ENCODE measurements at places on chromosomes 16 and 17.
A peak's percentile ranks its signal among the peaks of the same experiment; 100 is the strongest.

- no peak for DNase-seq
These were observed 4.0 kb upstream of the ZNF768 start for GRCh38 chr16:30530163-30531037.

GRCh38 chr17:1239210-1239609, 31.0 kb upstream of the BHLHA9 start:
- DNase-seq = peak; percentile 44

DNA sequence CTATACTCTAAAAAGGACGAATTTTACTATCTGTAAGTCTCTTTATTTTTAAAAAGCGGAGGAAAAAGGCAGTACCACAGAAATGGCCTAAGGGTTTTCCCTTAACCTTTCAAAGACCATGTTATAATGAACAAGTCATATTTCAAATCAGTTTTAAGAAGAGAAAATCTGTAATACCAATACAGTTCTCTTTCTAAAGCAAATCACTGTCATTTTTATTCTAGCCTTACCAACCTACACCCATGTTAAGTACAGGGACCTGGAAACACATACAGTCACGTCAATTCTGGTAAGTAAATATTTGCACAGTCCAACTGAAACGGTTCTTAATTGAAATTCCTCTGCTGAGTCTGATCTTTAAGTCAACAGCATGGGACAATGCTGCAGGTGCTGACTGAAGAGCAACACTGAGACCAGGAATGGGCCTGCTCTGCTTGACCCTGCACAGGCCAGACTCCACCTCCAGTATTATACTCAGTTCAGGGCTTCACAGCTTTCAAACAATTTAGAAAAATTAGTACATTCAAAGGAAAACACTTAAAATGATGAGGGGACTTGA, 20.2 kb downstream of the MBTPS1 start:
- DNase-seq = no peak

GRCh38 chr16:11950388-11950787, 8.5 kb upstream of the NPIPB2 start:
- DNase-seq = no peak

GRCh38 chr17:17269926-17270773, 10.9 kb downstream of the COPS3 start:
- peak; percentile 8 for DNase-seq

GRCh38 chr16:58863042-58863441, 128.9 kb upstream of the GOT2 start:
- no peak for DNase-seq

DNA sequence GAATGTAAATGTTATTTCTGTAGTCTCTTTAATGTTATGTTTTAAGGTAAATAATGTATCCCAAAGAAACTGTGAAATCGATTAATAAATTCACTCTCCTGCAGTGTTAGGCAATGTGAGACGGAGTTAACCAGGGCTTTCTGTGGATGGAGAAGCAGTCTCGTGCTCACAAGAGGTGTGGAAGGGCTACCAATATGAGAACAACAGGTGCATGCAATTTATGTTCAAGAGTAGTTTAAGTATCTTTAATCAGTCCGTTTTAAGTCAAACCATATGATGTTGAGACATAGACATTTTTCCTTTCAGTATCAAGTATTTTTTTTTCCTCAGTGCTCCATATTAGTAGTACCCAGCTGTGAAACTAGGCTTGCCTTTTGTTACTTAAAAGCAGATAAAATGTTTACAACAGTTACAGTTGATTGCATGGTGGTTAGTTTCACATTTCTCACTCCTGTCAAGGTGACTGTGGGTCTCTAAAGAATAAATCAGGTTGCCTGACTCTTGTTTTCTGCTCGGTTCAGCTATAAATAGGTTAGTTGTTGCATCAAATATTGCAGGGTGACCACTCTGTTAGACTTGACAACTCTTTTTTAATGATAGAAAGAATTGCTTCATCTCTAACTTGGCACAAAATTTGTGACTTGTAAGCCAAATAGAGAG, 54.4 kb downstream of the COX10 start:
- no peak for DNase-seq

GRCh38 chr17:17546399-17547185, 44.9 kb downstream of the PEMT start:
- DNase-seq = no peak

DNA sequence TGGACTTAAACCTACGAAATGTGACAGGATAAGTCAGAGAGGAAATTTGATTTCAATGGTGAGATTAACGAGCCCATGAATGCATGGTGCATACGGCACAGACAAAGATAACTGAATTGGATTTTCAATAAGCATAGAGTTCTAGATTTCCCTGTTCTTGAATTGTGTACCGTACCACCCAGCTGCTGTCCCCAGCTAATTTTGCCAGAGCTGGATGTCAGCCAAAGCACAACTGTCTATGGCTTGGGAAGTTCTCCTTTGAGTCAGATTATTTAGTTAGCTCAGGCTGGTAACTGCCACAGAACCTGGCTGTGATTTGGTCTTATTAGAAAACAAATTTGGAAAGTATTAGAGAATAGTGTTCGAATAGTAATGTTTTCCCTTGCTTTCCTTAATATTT, 143.1 kb downstream of the CDH13 start:
- DNase-seq = no peak

GRCh38 chr17:70215656-70216055, 46.3 kb downstream of the KCNJ2 start:
- no peak for DNase-seq

DNA sequence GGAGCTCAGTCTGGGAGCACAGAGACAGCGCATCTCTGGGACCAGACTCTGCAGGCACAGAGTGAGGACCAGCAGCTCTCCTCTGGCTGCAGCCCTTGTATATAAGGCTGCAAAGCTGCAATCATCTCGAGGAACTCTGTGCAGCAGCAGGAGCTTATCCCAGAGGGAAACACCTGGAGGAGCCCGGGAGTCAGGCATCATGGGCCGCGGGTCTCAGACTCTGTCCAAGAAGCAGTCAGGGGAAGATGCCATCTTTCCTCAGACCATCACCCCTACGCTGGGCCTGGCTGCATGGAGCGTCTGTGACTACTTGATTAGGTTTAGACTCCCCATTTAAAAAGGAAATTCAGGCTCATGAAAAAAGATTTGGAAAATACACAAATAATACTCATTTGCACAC, 122.0 kb downstream of the IRF8 start:
- DNase-seq = no peak

DNA sequence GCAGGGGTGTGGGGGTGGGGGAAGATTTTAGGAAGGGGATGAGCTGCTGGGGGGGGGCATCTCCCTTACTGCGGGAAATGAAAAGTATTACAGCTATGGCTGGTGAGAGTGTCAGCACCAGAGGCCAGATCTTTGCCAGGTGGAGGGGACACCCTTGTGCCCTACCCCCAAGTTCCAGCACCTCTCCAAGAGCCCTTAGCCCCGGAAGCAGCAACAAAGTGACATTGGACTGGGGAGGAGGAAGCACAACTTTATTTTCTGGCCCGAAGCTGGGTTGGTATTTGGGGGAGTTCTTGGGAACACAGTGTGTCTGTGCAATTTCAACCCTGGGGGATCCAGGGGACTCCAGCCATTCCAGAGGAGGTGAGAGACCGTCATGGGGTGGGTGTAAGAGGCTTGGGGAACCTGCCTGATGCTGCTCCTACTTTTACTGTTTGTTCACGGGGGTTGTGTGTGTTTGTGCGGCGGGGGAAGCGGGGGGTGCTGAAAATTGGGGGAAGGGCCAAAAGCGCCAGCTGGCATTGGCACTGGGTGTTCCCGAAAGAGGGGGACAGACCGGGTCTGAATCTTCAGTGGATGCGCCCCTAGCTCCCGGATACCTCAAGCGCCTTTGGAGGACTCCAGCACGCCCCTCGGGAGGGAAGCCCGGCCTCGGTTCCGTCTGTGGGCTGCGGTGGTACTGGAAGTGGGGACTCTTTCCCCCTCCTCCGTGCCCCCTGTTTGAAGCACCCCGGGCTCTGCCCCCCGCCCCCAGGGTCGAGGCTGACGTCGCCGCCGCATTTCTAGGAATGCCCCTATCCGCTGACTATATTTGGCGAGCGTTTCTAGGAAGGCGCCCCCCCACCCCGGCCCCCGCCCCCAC, 230.3 kb downstream of the MRTFB start:
- DNase-seq = peak; percentile 40

- DNase-seq = no peak
These were observed 721 bp upstream of the PCGF2 start for GRCh38 chr17:38748892-38749222.

- DNase-seq = no peak
These were observed 5.5 kb upstream of the SLC7A5 start for GRCh38 chr16:87874639-87875427.

DNA sequence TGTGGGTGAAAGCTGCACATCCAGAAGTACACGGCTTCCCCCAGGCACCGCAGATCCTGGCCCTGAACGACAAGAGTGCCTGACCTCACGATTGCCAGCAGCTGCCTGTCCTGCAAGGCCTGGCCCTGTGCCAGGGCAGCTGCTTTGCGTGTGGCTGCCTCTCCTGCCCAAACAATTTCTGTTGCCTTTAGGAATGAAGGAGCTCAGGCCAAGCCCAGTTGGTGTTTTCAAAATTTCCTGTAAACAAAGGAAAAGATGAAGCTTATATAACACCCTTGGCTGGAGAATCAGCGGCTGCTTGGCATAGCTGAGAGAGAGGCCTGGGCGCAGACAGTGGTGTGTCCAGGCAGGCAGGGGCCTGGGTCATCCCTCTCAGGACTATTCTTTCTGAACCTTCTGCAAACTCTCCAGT, 11.7 kb upstream of the SLC47A2 start:
- DNase-seq = peak; percentile 52

DNA sequence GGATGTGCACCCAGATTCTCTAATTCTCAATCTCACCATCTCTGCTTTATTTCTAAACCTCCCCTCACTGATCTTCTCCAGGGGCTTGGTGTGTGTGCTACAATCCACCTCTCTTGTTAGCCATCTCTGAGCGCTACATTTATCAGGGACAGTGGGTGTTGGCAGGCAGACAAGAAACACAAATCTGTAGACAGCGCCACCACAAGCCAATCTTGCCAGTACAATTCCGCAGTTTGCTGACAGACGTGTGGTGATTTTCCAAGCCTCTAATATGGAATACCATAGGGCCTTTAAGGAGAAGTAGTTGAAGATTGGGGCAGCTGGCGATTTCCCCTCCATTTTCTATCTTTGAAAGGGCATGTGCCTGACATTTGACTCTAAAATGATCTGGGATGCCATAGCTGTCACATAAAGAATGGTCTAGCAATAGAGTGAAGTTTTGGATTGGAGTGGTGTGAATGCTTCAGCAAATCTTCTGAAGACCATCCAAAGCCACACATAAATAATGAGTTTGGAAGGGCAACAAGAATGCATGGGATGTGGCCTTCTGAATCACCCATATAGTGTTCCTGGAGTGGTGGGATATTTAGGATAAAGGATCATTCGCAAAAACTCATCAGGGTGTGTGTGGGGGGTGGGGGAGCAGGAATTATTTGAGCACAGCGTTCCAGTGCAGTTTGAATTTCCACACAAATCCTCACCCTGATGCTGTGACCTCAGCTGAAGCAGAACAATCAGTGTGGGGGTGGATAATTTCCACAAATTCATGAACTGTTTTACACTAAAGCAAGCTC, 12.0 kb upstream of the ANKFN1 start:
- DNase-seq = peak; percentile 60

GRCh38 chr16:73976644-73977043, 320.0 kb upstream of the PSMD7 start:
- DNase-seq = no peak

GRCh38 chr17:12959441-12959840, 58.4 kb downstream of the ELAC2 start:
- DNase-seq = peak; percentile 32

GRCh38 chr17:80474961-80475909, 1.2 kb downstream of the NPTX1 start:
- no peak for DNase-seq

GRCh38 chr17:41456204-41456603, 11.0 kb downstream of the KRT32 start:
- DNase-seq = peak; percentile 34

GRCh38 chr16:81040131-81040530, 4.5 kb downstream of the ATMIN start:
- DNase-seq = no peak

DNA sequence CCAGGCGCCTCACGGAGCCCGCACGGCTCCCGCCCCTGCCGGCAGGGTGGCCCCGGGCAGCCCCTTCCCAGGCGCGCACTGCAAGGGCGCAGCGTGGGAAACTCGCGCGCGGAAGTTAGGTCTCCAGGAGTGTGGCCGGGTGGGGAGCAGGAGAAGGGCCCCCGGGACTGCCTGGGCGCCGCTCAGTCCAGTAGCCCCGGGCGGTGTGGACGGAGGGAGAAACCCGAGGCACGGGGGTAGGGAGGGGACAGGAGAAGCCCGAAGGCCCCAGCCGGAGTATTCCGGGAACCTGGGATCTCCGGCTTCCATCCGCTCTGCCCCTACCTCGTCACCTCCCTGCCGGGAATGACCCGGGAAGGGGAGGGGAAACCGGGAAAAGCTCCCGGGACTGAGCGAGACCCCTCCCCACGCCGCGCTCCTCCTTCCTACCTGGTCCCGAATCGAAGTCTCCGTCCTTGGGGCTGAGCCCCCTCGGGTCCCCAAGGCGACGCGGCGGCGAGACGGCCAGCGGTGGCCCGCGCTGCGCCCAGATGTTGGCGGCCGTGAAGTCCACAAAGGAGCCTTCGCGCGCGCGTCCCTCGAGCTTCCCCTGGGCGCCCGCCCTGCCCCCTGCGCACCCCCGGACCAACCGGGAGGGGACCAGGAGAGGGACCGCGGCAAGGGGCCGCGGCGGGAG, 418 bp downstream of the SOCS3 start:
- DNase-seq = peak; percentile 58

- no peak for DNase-seq
These were observed 99.6 kb downstream of the SPACA3 start for GRCh38 chr17:33091271-33091670.
